SK-N-SH treated with all-trans-retinoic acid at 6 μM for 48 hours (cell line): ENCODE measurements at places on chromosomes 16 and 17.

GRCh38 chr17:57986841-57987580 is 1.0 kb downstream of the VEZF1 start:
- ATAC-seq = peak; percentile 36

GRCh38 chr17:29949696-29950095 is 8.3 kb downstream of the EFCAB5 start:
- peak; percentile 55; the same call in 2 of the 3 replicates for ATAC-seq

DNA sequence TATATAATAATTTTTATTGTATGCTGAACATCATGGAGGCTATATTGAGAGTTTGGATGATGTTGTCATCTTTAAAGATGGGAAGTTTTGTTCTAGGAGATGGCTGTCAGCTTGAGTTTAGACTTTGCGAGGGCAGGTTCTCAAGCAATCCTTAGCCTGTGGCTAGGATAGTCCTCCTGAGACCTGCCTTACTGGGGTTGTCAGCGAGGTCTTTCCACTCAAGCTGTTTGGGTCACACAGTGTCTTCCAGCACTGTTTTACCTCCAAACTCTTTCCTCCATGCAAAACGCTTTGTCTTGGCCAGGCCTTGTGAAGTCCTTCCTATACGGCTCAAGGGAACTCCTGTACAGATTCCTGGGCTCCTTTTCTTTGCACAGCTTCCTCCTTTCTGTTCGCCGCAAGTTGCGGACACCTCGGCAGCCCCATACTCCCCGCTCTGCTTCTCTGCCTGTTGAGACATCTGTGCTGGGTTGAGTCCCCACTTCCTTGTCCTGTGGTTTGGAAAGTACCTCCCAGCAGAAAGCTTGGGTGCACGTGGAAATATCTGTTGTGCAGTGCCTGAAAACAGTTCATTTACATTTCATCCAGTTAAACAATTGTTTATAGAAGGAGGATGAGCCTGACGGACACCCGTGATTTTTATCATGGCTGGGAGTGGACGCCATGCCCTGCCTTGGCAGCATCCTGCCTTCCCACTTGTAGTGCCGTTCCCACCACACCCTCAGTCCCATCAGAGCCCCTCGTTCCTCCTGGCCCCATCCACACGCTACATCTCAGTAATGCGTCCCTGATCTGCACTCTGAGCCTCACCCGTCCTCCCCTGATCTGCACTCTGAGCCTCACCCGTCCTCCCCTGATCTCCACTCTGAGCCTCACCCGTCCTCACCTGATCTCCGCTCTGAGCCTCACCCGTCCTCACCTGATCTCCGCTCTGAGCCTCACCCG is 55.0 kb upstream of the CBFA2T3 start:
- no peak for ATAC-seq

DNA sequence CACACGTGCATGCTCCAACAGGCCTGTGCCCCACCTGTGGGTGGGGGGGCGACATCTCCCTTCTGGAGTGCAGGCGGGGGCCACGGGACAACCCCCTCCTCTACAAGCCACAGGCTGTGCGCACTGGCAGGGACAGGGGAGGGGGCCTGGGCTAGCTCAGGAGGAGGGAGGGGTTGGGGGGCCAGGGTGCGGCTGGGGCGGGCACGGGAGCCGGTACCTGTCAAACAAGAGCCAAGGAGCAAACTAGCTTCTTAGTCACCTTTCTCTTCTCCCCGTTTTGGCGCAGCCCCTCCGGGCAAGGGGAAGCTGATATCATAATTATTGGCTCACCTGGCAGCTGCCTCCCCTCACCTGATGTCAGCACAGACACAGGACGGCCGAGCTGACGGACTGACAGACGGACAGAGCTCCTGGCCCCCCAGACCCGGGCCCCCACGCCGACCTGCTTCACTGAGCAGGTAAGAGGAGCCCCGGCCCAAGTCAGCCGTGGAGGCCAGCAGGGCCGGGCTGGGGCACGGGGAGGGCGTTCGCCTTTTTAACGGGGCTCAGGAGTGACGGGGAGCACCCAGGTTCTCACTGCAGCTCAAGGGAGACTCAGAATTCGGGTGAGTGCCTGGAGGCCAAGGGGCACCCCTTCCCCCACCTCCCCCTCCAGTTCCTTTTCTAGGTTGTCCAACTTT is at the start of gene FOXN1:
Gene FOXN1 (plus strand): TSS at position 363 of the 680 bp plus-strand sequence. CDS start 17,622 bp downstream, outside the sequence.
- no peak for ATAC-seq

- ATAC-seq = peak; percentile 83
These were observed 209.3 kb downstream of the FTO start for GRCh38 chr16:53913099-53913870.

DNA sequence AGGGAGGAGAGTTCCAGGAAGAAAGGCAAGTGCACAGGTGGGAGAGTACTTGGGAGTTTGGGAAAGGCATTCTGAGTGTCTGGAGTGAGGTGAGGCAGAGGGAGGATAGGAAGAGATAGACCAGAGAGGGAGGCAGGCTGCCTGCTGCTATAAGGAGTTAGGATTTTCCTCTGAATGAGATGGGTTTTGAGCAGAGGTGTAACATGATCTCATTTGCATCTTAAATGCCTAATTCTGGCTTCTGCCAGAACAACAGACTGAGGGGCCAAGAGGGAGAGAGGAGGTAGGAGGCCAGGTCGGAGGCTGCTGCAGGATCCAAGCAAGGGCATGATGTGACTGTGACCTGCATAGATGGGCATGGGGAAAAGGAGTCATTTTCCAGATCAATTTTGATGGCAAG is 31.5 kb upstream of the IRX6 start:
- no peak for ATAC-seq

- peak; percentile 72 for ATAC-seq
These were observed 385 bp downstream of the CFAP119 start for GRCh38 chr16:30761427-30761927.

DNA sequence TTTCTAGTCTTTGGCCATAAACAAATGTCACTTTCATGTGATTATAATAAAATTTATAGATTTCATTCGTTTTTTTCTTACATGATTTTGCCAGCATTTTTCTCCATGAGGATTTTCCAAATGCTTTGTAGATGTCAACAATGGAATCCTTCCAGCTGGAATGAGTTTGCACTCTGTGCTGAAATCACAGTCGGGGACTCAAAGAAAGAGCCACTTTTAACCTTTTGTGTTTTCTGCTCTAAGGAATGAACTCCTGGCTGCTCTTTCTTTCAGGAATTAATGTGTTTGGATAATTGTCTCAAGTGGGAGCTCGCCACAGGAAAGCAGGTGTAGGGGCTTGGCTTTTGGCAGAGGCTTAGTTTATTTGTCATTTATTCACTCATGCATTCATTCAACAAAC is 372.3 kb upstream of the SALL1 start:
- ATAC-seq = no peak

GRCh38 chr16:35365675-35366074 is 1906.3 kb downstream of the TP53TG3F start:
- no peak for ATAC-seq

DNA sequence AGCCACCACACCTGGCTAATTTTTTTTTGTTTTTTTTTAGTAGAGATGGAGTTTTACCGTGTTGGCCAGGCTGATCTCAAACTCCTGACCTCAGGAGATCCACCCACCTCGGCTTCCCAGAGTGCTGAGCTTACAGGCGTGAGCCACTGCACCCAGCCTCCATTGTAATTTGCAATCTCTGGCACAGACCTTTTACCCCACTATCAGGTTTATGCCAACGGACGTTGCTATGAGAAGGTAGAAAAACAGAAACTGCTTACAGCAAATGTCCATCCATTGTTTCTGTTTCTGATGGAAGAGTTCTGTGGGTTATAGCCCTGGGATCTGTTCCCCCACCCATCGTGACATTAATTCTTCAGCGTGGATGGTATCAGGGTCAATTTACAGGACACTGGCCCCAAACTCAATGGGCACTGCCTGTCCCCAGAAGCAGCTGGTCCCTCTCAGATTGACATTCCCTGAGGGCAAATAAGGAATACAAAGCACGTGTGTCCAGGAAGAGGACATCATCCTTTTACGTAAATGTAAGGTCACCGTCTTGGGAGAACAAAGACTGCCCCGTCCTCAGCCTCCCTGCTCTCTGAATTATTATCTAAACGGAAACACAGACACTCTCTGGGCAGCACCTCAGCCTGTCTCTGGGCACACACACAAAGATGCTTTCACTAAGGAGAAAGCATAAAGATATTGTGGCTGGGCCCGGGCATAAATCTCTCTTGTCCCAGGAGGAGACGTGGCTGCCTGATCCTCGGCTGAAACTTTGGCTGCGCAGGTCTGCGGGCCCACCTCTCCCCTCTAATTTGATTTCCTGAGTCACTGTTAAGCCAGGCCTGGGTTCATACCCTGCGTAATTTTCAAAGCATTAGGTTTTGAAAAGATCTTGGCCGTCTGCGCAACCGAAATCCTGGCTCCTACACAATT is 5.2 kb downstream of the KCNG4 start:
- no peak; the same call in 1 of the 3 replicates for ATAC-seq

- peak; percentile 89 for ATAC-seq
These were observed at the start of gene KSR1 for GRCh38 chr17:27455914-27456680. KSR1 (plus strand) TSS chr17:27456448; CDS start chr17:27456644, 196 bp downstream.

DNA sequence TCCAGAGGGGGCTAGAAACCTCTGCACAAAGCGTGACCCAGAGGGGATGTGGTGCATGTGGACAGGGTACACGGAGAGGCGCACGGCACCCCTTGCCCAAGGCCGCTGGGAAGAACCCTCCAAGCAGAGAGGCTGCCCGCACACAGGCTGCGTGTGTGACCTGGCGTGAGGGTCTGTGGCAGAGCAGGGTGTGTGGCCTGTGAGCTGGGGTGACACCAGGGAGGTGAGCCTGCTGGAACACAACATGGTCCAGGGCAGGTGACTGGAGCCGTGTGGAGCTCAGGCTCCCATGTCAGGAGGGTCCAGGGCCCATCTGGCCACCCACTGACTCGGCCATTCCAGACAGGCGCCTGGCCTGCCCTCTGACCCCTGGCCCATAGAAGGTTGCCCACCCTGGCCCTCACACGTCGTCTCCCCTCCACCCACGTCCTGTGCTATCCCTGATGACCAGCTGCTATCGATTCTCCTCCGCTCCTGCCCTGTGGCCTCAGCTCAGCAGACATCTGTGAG is 14.8 kb upstream of the TMEM204 start:
- no peak for ATAC-seq

GRCh38 chr16:28495098-28495793 is 803 bp downstream of the APOBR start:
- ATAC-seq = no peak

DNA sequence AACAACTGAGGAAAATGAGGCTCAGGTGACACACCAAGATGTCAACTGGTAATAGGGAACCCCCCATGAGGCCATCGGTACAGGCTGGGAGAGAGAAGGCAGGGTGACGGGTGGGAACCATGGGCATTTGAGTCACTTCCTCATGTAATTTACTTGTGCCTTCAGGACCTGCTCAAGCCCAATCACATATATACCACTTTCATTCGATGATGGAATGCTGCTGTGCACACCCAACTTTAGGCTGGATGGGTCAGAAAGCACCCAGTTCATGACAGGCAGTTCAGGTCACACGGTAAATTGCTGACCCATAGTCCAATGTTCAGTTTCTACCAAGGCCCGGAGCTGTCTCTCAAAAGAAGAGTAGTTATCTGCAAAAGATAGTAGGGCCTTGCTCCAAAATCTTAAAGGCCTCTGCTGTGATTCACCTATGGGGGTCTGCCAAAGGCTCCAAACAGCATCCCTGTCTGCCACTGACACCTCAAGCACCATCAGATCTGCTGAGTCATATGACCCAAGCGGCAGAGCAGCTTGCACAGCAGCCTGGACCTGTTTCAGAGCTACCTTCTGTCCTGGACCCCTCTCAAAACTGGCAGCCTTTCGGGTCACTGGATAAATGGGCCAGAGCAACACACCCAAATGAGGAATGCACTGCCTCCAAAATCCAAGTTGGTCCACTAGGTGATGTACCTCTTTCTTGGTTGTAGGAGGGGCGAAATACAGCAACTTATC is 24.7 kb downstream of the ZZEF1 start:
- ATAC-seq = no peak

DNA sequence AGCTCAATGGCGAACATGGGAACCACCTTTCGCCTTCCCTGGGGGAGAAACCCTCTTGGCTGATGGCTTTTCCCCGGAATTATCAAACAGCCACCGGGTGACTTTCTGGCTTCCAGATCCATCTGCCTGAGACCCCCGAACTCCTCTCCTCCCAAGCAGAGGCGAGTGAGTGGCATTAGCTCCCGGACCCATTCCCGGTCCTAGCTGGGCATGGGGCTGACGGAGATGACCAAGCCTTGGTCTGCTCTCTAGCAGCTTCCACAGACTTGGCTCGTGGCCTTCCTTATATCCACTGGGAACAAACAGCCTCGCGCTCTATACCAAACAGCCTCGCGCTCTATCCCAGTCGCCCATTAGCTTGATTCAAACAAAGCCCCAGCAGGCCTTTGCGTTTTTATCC is 62.4 kb downstream of the CCDC182 start:
- no peak for ATAC-seq

GRCh38 chr16:48607056-48607825 is 2.7 kb downstream of the N4BP1 start:
- ATAC-seq = no peak

- peak; percentile 12 for ATAC-seq
These were observed 421 bp downstream of the STAT3 start for GRCh38 chr17:42387661-42388380.

GRCh38 chr17:61294777-61295176 is 104.9 kb upstream of the TBX2 start:
- ATAC-seq = peak; percentile 77

- no peak for ATAC-seq
These were observed 85.4 kb downstream of the ITFG1 start for GRCh38 chr16:47375423-47375822.

- ATAC-seq = no peak
These were observed 19.5 kb downstream of the PLLP start for GRCh38 chr16:57264950-57265371.

DNA sequence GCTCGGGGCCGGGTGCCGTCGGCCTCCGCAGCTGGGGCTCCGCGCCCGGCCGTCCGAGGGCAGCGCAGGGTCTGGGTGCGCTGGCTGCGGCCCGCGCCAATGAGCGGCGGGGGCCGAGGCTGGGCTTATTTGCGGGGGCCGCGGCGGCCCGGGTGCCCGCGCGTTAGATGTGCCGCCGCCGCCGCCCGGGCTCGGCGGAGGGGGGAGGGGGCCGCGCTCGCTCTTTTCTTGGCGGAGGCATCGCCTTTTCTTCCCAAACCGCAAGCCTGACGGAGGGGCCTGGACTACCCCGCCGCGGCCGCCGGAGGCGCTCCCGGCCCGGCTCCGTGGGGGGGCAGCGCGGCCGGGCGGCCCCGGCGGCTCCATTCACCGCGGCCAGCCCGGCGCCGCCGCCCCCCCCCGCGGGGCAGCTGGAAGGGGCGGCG is at the start of gene NOTUM:
Gene NOTUM (minus strand): TSS at position 101 of the 425 bp plus-strand sequence. CDS start 278 bp downstream, outside the sequence.
- 0 out of 3 replicates have a peak, but pooled peaks have one; percentile 17 for ATAC-seq

DNA sequence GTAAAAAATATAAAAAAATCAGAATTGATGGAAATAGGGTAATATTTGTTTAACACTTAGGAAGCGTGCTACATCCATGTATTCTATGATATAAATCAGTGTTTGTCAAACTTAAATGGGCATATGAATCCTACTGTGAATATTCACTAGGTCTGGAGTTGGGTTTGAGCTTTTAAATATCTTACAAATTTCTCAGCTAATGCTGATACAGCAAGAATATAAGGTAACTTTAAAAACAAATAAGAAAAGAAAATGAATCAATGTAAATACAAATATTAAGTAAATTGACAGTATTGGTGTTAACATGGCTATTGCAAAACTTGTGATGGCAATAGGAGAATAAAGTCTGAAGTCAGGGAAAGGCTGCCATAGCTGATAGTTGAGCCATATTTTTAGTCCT is 3.6 kb downstream of the MYH13 start:
- no peak for ATAC-seq

GRCh38 chr17:2990396-2990795 is 73.0 kb downstream of the OR1D5 start:
- no peak for ATAC-seq
